H54 (cell line): ENCODE measurements at places on chromosomes 1 and 21.

DNA sequence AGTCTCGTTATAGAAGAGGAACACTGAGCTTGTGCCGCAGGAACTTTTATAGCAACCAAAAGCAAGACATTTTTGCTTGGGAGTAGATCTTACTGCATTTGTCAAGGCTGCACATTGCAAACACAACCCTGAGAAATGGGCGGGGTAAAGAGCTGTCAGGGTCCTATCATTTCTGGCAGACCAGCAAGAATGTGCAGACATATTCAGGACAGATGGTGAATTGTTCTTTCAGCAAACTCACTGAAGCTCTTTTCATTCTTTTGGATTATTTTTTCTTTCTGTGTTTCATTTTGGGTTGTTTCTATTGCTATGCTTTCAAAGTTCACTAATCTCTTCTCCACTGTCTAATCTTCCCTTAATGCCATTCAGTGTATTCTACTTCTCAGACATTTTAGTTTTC lies 5.1 kb upstream of the ACTN2 start:
- DNase-seq, result no peak

- DNase-seq, result peak; percentile 5
Measured at GRCh38 chr1:196466654-196467053, 141.6 kb downstream of the KCNT2 start.

GRCh38 chr21:17513214-17514123 lies 626 bp downstream of the CXADR start:
- DNase-seq, result no peak

DNA sequence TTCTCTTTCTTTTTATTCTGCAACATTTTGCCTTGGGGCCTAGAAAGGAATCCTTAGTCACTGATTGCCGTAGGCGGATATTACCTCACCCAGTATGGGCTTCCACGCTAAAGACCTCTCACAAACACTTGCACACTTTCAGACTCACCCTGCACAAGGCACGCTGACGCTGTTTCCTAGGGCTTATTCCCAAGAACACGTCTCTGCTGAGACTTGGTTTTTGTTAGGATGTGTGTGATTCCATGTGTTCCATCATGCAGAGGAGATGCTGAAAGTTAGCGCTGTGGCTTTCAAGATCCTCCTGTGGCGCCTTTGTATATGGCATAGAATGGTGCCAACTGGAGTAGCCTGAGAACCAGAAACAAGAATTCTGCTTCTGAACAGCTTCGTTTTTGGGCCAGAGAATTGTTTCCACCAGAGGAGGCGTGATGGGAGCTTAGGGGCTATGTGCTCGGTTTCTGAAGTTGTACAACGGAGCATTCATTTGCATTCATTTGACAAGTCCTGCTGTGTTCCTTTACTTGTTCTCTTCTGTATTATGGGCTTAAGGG lies 297.0 kb downstream of the DISC1 start:
- no peak for DNase-seq

DNA sequence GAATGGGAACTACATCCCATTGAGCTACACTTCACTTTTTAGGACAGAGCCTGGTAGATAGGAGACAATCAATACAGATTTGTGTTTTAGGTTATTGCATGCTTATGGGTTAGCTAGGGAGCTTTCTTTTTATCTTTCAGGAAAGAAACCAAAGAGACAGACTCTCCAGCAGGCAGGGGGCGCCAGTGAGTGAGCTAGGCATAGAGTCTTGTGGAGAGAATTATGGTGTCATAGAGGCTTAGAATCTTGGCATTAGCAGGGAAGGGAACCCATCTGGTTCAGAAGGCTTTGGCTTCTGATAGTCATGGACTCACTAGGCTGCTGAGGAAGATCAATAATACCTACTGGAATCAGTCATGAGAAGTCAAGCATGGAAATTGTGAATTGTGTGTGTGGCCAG lies at the start of gene SMCP:
Gene SMCP (plus strand): TSS at position 281 of the 400 bp plus-strand sequence. CDS start 6,101 bp downstream, outside the sequence.
- no peak for DNase-seq

DNA sequence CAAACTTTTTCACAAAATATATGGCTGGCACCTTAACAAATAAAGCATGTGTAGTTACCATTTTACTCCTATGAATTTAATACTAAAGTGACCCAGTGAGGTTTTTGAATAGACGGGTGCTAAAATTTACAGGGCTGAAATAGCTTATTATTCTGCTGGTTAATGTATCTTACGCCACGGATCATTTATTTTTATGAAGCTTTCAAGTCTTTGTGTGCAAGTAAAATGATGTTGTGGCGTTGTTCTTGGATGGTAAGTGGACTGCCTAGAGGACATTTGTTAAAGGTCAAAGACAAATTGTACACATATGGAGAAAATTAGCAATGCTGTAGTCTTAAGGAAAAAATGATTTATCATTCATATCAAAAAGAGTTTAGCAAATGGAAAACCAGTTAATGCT lies 22.8 kb downstream of the INSL5 start:
- DNase-seq, result no peak

DNA sequence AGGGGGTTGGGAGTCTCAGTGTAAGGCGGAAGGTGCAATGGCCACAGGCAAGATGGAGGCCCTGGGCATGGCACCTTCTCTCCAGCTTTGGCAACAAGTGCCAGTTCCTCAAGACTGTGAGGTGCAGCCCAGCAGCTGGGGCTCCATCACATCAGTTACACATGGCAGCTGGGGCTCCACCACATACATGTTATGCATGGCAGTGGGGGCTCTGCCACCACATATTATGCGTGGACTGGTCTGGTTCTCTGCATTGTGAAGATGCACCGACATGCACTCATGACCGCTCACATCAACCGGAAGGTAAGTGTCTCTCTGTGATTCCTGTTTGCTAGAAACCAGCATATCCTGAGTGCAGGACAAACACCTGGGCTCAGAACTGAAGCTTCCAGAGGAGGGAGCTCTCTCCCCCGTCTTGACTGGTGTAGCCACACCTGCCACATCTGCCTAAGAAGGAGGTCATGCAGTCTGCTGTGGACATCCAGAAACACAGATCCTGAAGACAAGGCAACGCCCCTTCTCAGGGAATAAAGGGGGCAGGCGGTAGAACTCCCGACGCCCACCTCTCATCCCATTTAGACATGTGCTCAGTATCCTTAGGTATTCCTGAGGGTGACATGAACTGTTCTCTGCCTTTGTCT lies 104.1 kb upstream of the TMPRSS2 start:
- DNase-seq, result peak; percentile 42

GRCh38 chr1:65065524-65066418 lies 82.2 kb upstream of the AK4 start:
- DNase-seq, result peak; percentile 24

DNA sequence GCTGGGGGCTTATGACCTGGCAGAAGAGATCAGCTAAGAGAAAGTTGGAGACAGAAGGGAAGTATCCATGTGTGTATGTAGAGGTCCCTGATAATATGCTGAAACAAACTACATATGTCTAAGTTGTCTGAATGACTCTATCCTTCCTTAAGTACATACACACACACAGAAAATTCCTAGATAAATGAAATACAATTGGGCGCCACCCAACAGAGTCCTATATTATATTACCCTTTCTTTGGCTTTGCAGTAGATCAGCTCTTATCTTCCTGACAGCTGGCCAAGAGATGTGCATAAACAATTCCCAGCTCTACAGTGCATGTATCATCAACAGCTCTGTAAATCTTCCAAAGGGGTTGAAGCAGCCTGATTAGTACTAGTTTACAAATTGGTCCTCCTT lies 40.1 kb downstream of the SORT1 start:
- no peak for DNase-seq

GRCh38 chr1:41240781-41241353 lies 1.2 kb downstream of the SCMH1 start:
- no peak for DNase-seq

GRCh38 chr21:44989943-44990780 lies 50.3 kb downstream of the SLX9 start:
- DNase-seq, result no peak

DNA sequence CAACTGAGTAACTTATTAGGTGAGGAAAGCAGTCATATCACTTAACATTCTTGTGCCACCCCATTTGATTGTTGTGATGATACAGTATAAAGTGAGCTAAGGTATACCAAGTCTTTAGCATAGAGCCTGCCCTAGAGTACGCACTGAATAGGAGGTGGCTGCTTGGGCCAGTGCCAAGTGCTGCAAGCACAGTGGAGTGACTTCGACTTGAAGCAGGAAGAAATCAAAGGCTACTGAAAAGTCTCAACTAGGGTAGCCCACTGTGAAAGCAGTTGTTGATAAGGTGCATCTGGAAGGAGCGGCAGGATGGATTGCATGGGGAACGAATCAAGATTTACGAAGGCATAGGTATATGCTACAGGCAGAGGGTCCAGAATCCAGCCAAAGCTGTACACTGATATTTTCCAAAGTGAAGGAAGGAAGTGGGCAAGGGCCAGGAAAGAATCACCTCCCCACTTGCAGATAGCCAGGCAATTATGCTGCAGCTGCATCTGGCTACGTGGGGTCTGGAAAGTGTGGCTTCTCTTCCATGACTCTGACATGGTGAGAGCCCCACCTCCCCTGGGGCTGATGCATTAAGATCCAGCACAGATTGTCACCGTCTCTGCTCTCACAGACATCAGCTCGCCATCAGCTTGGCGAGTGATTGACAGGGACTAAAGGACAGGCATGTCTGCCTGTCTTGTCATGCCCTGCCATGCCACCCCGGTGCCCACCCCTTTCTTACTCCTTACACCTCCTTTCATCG lies 287.0 kb upstream of the PLXNA2 start:
- DNase-seq, result no peak

DNA sequence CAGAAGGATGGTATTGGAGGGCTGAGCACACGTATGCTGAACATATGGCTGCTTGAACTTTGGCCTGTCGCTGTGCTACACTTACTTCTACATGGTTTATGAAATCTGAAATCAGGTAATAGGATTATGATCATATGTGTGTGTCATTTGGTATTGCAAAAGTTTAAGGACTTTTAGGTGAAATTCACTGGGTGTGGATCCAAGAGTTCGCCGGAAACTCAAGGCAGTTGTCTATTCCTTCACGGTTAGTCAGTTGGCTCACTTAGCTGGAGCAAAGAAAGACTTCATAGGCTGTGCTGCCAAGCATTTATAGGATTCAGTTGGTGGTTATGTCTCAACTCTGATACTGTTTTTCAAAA lies 927 bp downstream of the UAP1 start:
- DNase-seq, result no peak

DNA sequence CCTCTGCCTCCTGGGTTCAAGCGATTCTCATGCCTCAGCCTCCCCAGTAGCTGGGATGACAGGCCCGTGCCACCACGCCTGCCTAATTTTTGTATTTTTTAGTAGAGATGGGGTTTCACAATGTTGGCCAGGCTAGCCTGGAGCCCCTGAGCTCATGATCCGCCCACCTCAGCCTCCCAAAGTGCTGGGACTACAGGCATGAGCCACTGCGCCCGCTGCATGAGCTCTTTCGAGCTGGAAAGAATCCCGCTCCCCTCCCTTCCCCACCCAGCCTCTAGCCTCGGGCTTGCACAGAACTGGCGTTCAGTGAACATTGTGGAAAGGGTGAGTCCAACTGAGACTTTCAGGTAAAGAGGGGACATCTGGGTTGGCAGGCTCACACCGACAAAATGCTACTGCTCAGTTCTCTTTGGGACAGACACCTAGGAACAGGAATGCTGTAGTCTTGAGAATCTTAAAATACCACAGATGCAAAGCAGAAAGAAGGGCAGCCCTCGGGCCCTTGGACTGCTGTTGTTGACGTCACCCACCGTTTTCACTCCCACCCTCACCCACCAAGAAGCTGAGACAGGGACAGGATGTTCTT lies 9.7 kb upstream of the GNG4 start:
- no peak for DNase-seq

- peak; percentile 23 for DNase-seq
Measured at GRCh38 chr1:30852026-30852425, 56.5 kb downstream of the SDC3 start.

GRCh38 chr1:67257173-67257535 lies 50.5 kb upstream of the IL12RB2 start:
- DNase-seq, result no peak

DNA sequence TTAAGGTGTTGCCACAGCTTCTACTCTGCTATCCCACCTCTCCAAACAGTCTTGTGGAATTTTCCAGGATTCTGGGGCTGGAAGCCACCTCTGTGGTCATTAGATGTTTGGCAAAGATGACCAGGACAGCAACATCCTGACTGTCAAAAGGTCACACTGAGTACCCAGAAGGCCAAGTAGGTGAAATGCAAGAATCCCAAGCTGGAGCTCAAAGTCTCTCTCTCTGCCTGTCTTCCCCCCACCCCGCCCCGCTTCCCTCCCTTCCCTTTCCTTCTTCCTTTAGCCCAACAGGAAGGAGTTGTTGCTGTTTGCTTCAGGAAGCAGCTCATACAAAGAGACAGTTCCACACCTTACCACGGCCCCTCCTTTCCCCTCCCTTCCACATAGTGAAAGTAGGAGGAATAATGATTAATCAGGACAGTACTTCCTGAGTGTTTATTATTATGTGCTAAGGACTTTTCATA lies 75.6 kb upstream of the SLC2A1 start:
- no peak for DNase-seq

GRCh38 chr1:26761217-26761616 lies 26.5 kb upstream of the PIGV start:
- no peak for DNase-seq

- DNase-seq, result no peak
Measured at GRCh38 chr1:37153116-37154100, 119.1 kb upstream of the GRIK3 start.

- DNase-seq, result no peak
Measured at GRCh38 chr1:6414443-6414844, 5.3 kb downstream of the HES2 start.

DNA sequence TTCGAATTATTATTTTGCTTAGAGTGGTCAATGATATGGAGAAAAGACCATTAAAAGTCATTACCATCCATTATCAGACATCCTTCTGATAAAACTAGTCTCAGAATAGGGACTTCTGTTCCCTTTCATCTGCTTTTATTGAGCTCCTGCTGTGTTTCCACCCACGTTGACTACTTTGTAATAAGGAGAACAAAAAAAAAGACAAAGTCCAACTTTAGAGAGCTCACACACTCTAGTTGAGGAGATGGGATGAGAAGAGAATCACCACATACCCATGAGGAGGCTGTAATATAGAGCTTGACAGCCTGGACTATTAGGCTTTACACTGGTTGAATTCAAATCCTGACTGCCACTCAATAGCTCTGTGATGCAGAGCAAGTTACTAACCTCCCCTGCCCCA lies 27.8 kb upstream of the ALDH9A1 start:
- DNase-seq, result no peak

DNA sequence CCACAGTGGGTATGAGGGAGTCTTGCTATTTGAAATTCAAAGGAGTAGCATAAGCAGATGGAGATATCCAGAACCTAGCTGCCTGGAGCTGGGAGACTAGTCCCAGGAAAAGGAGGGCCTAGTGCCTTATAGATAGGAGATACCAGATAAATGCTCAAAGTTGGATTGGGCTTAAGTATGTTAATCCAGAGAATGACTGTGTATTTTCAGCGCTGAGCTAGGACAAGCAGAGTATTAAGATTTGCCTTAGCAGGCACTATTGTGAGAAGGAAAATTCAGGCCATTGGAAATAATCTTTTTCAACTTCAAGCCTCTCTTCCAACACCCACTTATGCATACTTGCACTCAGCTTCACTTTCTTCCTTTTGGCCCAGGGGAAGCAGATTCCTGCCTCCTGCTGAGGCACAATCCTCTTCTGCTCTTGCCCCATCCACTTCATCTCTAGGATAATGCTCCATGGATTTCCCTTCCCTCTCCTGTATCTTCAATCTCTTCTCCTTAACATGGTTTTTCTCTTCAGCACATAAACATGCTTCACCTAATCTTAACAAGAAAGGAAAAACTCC lies 21.1 kb downstream of the PIK3C2B start:
- no peak for DNase-seq
